ENCODE measurements at places on chromosomes 12 and 14.

- DNase-seq: peak; percentile 37
Observed at GRCh38 chr12:67534681-67535080, 113.9 kb upstream of the DYRK2 start.

DNA sequence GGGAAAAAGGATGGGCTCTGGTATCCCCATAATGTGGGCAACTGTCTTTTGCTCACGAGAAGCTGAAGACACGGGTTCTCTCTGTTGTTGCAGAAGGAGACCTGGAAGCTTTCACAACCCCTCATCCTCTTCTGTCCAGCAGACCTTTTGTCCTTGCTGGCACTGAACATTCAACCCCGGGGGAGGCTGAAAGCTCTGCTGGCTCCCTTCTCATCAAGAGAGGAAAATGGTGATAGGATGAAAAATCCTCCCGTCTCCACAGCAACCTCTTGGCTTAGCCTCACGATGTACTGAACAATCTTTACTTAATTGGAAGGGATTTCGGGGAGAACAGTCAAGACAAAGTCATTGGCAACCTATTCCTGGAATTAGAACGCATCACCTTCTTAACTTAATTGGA is 39.0 kb downstream of the ELK3 start:
- DNase-seq: no peak

DNA sequence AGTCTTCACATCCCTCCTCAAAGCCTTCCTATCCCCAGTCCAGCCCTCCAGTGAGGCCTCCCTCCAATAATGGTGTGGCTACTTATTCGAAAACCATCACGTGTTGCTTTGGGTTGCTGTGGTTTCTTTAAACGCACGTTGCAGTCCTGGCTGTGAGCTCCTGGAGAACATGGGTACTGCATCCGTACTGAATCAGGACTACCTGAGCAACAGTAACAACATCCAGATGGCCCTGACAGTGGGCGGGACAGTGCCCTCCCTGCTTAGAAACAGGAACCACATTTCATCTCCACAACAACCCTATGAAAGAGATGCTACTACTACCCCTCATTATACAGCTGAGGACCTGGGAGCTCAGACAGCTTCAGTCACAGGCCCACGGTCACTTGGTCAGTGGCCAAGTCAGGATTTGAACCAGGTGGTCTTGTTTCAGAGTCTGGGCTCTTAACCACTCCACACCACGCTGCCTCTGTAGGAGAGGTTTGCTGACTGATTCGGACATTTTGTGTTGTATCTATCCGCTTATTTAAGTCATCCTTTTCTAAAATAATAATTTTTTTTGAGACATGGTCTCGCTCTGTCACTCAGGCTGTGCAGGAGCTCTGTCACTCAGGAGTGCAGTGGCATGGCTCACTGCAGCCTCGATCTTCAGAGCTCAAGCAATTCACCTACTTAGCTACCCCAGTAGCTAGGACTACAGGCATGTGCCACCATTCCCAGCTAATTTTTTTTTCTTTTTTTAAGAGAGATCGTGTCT is 104.8 kb downstream of the DPF3 start:
- DNase-seq: no peak

DNA sequence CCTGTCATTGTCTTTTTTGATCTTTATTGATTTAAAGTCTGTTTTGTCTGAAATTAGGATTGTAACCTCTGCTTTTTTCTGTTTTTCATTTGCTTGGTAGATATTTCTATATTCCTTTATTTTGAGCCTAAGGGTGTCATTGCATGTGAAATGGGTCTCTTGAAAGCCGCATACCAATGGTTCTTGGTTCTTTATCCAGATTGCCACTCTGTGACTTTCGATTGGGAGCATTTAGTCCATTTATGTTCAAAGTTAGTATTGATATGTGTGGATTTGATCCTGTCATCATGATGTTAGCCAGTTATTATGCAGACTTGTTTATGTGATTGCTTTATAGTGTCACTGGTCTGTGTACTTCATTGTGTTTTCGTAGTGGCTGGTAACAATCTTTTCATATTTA is 29.8 kb upstream of the PLBD1 start:
- no peak for DNase-seq

All from H4 (cell line).